Sigmoid colon (tissue), 7 donors: ENCODE measurements at places on chromosomes 13 and 19. TPM values are rescaled to one million over a fixed set of nuclear protein-coding genes. Genes with fewer than 3 reads are reported as not detected.

DNA sequence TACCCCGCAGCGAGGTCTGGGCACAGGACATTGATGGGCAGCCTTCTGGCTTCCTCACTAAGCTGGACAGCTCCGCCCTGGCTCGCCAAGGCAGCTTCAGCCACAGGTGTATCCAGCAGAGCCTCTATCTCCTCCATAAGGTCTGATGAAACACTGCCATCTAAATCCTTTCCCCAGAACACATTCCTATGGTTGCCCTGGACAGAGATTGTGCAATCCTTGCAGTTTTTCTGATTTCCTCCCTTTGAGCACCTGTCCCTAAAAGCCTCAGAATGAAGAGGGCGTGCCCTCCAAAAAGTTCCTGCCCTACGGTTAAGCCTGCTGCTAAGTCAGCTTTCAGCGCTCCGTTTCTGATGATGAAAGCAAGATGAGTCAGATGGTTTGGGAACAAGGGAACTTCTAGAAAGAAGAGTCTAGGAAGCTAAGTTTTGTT, 21.0 kb downstream of the CLEC4M start:
- DNase-seq, result no peak

GRCh38 chr13:40485611-40486517, 180.6 kb downstream of the FOXO1 start:
- DNase-seq, result no peak

DNA sequence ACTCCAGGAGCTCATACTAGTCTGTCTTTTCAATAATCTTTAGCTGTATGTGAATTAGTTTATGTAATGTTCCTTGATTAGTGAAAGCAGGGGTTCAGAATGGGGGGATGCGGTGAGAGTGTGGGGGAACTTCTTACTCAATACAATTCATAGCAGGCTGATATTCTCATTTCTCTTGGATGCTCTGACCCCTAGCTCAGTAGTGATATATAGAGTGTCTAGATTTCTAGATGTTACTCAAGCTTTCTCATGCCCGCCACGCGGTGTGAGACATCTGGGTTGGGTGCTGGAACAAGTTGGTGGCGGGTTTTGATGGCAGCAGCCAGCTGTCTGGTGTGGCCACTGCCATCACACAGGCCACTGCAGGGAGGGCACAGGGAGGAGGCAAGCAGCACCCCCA, 39.3 kb upstream of the FLT1 start:
- DNase-seq, result no peak

ZNF823 gene
- 15.3 TPM for total RNA-seq

- DNase-seq, result peak; percentile 92
Measured at GRCh38 chr19:40806423-40807146, 7.6 kb downstream of the EGLN2 start.

WDR83 gene
- total RNA-seq, result 11.7 TPM

- no peak for DNase-seq
Measured at GRCh38 chr13:60514891-60515290, 117.9 kb downstream of the TDRD3 start.

DNA sequence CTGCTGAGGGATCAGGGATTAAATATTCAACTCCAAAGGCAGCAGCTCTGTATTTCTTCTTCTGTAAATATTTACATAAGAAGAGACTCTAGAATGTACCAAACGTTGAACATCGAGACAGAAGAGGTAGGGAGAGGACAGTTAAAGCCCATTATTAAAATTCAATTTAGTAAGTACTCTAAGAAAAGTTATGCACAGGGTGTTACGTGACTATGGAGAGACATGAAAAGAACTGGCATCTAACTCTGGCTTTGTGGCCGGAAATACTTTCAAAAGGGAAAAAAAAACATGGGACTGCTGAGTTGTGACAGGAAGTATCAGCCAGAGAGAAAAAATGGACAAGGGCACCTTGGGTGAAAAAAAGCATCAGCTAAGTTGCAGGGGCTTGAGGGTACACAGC, 36.7 kb downstream of the LNX2 start:
- no peak for DNase-seq

GRCh38 chr13:112715210-112715609, 25.4 kb downstream of the ATP11A start:
- peak; percentile 60 for DNase-seq

SOX1 gene
- not detected for total RNA-seq

DNA sequence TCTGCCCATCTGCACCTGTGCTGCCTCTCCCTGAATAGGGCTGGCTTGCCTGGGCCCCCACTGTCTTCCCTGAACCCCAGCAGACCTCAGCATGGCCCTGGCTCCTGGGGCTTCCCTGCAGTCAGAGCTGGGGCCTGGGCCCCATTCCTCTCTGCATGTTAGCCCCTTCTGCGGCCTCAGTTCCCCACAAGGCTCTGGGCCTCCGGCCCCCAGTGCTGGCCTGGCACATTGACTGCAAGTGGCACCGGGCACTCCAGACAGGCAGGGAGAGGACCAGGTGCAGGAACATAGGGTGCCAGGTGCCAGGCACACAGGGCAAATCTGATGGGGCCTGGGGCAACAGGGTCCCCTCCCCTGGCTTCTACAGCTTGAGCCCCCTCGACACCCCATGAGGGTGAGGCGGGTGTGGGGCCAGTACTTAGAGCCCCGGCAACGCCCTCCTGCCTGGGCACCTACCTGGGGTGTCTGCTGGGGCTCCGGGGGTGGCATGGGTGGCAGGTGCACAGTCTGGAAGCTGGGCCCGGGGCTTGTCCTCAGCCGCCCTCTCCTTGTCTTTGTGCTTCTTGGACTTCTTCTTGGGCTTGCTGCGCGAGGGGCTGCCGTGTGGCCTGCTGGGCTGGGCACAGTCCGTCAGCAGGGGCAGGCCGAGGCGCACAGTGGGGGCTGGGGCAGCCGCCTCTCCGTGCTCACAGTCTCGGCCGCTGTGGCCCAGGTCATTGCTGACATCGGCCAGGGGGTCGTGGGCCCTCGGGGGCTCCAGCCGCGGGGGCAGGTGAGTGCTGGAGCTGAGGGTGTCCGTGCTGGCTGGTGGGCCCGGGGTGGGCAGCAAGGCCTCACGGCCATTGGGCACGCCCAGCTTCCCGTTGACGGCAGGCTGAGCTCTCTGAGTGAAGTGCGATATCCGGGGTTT, 12.3 kb upstream of the ISYNA1 start:
- DNase-seq, result peak; percentile 67

CEACAM21 gene
- total RNA-seq, result not detected

DNA sequence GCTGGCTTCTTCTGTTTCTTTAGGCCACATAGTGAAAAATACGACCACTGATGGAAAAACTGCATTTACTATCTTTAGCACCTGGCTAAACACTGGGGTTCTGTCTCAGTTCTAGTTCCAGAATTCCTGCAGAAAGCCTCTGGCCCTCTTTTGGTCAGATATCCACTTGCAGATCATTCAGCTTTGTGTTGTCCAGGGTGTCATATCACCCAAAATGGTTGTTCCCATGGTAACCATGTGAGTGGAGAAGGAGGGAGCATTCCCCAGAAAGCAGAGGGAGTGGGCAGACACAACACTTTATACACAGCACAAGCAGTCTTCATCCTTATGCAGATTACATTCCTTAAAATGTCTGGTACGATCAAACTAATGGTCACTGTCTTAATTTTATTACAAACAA, 73.5 kb downstream of the CAB39L start:
- DNase-seq, result no peak

- no peak for DNase-seq
Measured at GRCh38 chr13:35210261-35210660, 266.2 kb downstream of the MAB21L1 start.

CCDC194 gene
- total RNA-seq, result not detected

GRCh38 chr19:28445826-28446225, 767.1 kb downstream of the UQCRFS1 start:
- DNase-seq, result no peak

KRTDAP gene
- not detected for total RNA-seq

KLK15 gene
- total RNA-seq, result not detected

DNA sequence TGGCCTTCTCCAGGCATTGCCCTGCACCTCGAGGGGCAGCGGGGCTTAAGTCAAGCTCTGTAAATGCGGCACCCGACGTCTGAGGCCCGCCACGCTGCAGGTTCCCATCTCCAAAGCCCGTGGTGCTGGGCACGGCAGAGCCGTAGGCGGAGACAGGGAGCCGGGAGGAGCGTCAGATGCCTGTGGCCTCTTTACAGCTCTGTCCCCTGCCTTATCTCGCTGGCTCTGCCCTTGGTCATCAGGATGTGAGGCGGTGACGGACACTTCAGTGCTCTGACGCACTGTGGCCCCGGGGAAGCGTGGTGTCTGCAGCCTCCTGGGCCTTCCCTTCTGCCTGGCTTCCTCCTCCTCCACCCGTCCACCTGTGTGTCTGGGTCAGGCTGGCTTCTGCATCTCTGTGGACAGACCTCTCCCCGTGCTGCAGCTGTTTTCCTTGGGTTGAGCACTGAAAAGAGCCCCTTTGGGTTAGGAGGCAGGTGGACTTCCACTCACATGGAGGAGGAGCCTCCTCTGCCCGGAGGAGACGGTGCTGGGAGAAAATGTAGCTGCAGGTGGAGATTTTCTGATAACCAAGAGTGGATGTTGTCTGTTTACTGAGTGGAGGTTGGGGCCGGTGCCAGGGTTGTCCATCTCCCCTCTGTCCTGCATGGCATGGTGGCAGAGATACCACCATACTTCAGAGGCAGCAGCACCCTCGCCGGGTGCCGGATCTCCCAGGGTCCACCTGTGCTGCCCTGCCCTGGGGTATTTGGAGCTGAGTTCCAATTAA, 14.6 kb downstream of the MCF2L start:
- DNase-seq, result no peak

DNA sequence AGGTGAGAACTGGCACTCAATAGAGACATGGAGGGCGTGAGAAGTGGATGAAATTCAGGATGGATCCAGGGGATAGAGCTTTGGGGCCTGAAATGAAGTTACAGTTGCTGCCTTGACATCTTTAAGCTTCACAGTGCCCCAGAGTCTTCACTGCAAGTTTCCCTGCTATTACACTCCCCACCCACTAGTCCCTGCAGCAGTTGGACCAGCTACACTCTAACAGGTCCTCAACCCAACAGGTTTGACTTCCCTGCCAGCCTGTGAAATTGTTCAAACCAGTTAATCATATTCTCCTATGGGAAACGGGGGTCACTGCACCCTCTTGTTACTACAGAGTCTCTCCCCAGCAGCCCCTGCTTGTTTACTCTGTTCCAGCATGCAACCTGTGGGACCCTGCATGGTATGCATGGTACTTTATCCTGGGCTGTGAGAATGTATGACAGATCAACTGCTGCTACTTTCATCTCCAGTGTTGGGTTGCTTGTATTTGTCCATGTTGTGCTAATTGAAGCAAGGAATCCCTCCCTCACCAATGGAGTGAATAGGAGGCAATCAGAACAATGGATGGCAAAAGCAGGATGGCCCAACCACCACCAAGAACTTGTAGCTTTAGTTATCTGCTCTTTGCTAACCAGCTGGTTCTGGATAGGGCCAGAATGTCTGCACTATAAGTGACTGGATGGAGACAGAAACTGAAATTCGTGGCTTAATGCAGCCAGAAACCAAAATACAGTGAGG, 314.2 kb downstream of the OLFM4 start:
- DNase-seq, result no peak

DIRAS1 gene
- total RNA-seq, result 2.2 TPM

GRCh38 chr19:12052497-12053169, at the start of gene ZNF878:
ZNF878 (minus strand) TSS chr19:12052961; CDS start chr19:12052801, 160 bp downstream.
- peak; percentile 95 for DNase-seq

DNA sequence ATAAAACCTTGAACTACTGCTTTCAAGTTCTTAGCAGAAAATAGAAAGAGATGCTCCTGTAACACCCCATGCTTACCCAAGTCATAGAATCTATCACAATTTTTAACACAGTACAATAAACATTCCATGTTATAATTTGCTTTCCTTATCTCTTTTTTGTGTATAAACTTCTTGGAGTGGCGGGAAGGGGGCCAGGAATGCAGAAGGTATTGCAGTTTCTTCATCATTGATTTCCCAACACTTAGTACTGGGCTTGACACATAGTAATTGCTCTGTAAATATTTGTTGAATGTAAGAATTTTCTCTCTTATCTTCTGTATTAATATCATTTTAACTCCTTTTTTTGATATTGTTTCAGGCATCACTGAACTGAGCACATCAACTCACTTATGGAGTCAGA, 535.8 kb downstream of the KCTD12 start:
- DNase-seq, result no peak
